Activated CD4-positive, alpha-beta T cell treated with anti-CD3 and anti-CD28 coated beads for 48 hours (primary cell): ENCODE measurements at places on chromosomes 6 and 20.

- no peak for DNase-seq
Measured at GRCh38 chr6:158481690-158482473, 78.0 kb upstream of the TMEM181 start.

DNA sequence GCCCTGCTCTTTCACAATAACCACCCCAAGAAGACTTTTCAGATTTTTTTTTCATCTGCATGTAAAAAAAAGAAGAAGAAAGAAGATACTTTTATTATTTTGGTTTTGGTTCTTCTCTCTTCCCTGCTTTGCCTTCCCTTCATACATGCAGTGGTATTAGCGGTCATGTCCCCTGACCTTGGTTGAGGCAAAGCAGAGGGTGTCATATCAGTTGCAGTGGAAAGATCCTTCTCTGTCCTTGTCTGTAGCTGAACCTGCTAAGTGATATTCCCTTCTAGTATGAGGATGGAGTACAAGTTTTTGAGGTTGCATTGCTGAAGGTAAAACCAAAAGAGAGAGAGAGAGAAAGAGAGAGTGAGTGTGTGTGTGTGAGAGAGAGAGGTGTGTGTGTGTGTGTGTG lies 345.7 kb downstream of the UTRN start:
- DNase-seq: no peak

DNA sequence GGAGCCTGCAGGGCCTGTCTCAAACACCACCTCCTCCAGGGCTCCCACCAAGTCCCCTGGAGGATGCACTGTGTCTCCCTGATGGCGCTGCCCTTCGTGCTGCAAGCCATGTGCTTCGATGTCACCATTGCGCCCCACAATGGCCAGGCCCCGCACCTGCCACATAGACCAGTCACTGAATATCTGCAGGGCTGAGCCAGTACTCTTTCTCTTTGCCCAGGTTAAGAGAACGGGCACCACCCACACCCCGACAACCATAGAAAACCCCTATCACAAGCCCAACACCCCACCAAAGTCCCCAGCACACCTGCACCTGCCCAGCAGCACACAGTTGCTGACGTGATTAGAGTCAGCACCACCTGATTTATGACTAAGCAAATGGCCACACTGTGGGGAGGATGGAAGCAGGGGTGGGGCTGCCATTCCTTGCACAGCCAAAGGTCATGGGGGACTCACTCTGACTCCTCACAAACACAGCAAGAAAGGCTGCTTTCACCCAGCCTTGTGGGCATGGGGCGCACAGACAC lies 104.3 kb downstream of the SLC23A2 start:
- peak; percentile 28 for DNase-seq

GRCh38 chr6:87869064-87869905 lies 167.3 kb upstream of the AKIRIN2 start:
- no peak for DNase-seq

- peak; percentile 44 for DNase-seq
Measured at GRCh38 chr20:881051-881782, 34.9 kb downstream of the ANGPT4 start.

GRCh38 chr20:53028337-53029007 lies 56.3 kb downstream of the TSHZ2 start:
- DNase-seq: peak; percentile 64

GRCh38 chr6:90610751-90611542 lies 24.1 kb upstream of the MAP3K7 start:
- peak; percentile 45 for DNase-seq
